ENCODE measurements at places on chromosomes 6 and 20.

- DNase-seq = no peak
Observed at GRCh38 chr6:57216235-57217101, 5.6 kb downstream of the RAB23 start.

DNA sequence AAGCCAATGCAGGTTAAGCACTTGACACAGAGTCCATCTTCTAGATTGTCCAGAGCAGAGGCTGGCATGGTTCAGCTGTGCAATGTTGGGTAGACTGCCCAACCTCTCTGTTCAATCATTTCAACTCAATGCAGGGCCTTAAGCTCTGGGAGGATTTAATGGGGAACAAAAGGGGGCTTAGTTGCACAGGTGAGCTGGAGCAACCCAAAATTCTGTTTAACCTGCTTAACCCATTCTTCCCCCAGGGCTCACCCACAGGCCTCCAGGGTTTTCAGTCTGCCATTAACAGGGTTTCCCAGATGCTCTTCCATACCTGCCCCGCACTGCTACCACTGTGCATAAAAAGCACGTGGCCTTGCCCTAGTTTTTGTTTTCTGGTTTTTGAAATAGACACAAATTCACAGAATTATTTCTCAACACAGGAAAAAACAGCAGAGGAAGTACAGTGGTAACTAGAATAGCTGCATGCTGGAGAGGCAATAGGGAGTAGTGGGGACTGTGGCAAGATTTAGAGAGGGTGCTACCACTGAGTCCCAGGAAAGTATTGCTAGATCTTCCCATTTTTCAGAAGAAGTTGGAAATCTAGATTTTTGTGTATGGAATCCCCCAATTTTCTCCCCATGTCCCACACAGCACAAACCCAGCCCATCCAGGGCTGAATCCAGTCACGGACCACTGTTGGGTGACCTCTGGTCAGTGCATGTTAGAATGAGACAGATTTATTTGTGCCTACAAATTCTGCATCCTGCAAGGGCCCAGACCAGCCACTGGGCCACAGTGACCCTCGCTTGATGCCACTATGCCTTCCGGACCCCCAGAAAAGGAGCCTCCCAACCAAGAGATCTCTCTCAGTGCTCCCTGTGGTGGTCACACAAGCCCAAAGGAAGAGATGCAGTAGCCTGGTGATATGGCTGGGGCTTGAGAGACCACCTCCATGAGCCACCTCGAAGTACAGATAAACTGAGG, 4.6 kb downstream of the PTGIS start:
- no peak for DNase-seq

DNA sequence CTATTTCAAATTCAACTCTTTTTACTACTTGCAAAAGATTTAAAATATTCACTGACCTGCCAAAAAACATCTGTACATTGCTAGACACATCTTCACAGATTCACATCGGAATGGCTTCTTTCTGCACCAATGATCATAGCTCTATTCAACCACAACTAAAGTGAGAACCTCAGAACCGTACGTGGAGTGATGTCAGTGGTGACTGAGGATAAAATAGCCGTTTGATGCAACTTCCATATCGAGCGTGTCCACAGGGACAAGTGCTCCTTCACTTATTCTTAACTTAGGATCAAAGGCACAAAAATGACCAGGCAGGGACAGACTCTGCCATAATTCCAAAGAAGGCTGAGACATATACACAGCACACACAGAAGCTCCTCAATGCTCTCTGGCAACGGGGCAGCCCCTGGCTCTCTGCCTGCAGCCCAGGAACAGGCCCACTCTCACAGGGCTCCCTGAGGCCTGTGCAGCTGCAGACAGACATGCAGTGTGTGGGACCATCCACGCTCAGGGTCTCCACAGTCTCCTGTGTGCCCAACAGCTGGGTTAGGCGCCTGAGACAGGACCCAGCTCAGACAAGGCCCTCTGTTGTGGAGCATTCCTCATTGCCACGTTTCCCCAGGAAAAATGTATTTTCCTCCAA, 22.8 kb downstream of the FYN start:
- DNase-seq = peak; percentile 66

DNA sequence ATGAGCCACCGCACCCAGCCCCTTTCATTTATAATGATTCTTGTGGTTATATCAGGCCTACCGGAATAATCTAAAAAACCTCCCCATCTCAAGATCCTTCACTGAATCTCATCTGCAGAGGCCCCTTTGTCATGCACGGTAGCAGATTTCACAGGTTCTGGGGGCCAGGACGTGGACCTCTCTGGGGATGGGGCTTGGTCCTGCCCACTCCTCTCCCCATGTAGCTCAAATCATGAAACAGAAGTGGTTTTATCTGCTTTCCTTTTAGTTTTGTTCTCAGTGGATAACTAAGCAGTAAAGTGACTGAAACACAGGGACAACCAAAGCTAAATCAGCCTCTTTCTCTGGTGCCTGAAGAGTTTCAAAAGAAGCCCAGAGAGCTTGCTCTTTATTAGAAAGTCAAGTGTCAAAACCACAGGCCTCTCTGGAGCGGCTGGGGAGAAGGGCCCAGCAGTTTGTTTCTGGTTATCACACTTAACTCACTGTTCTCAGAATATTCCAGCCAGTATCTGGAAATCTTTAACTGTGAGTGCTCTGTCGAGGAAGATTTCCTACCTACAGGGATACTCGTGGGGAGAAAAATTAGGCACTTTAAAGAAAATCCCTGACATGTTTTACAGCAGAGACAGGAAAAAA, 60.6 kb upstream of the FAM184A start:
- DNase-seq = peak; percentile 31

- no peak for DNase-seq
Observed at GRCh38 chr6:152119831-152120230, 312.3 kb downstream of the ESR1 start.

DNA sequence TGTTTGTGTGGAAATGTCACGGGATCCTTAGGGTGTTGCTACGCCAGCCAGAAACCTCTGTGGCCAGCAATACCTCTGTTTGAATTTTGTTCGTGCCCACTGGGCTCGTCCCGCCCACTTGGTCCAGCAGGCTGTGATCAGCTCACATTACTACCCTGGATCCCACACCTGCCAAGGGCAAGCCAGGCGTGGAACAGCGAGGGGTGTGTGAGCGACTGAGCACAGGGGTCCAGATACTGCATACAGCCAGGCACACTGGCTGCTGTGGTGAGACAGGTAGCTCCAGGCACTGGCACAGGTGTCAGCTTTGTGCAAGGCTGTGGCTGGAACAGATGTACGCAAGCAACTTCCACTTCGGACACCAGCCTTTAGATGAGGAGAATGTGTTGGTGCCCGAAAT, 718.9 kb downstream of the EPHA7 start:
- no peak for DNase-seq

DNA sequence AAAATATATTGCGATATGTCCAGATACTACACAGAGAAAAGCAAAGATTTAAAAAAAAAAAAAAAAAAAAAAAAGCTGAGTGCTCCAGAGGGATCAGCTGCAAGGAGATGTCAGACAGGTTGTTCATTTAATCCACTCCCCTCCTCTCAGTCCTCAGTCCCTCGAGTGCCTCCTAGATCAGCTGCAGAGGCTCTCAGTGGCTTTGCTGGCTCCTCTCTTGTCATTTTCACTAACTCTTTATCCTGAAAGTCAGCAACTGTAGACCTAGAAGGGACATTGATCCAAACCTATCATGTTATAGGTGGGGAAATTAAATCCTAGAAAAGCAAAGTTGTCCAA, 61.6 kb downstream of the KIAA0319 start:
- no peak for DNase-seq

GRCh38 chr6:156280065-156280464, 497.1 kb upstream of the ARID1B start:
- DNase-seq = peak; percentile 38

DNA sequence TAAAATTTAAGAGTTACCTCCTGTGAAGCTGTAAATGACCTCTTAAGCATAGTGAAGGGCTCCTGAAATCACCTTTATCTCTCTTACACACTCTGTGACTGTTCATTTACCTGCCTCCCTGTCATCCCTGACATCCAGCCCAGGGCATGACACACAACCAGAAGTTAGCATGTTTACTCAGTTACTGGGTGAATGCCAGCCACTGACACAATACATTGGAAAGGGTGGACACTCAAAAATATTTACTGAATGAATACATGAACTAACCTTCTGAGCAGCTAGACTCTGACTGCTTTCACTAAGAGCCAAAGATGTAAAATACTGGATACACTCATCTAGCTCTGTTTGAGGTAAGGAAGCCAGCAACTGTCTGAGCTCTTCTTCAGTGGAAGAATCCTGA, 25.3 kb downstream of the SERAC1 start:
- DNase-seq = no peak

DNA sequence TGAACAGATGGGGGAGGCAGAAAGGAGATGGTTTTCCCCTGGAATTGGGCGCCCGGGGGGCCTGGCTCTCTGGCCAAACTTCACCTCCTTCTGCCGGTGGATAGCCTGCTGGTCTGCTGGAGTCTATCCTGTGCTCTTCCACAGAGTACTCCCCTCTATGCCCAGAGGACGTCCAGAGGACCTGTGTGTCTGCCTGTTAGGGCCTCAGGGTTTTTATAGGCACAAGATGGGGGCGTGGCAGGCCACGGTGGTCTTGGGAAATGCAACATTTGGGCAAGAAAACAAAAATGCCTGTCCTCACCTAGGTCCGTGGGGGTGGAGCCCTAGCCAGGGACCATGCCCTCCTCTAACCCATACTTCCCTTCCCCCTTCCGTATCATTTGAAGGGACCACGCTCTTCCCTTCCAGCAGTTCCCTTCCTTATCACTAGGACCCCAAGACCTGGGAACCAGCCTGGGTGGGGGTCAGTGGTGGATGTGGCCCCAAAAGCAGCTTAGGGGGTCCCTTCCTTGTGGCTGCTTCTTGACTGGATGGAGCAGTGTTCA, 53.6 kb upstream of the ZNF337 start:
- no peak for DNase-seq

GRCh38 chr6:68990317-68990716, 355.2 kb downstream of the ADGRB3 start:
- no peak for DNase-seq

- no peak for DNase-seq
Observed at GRCh38 chr6:158607411-158608170, 37.0 kb downstream of the DYNLT1 start.

DNA sequence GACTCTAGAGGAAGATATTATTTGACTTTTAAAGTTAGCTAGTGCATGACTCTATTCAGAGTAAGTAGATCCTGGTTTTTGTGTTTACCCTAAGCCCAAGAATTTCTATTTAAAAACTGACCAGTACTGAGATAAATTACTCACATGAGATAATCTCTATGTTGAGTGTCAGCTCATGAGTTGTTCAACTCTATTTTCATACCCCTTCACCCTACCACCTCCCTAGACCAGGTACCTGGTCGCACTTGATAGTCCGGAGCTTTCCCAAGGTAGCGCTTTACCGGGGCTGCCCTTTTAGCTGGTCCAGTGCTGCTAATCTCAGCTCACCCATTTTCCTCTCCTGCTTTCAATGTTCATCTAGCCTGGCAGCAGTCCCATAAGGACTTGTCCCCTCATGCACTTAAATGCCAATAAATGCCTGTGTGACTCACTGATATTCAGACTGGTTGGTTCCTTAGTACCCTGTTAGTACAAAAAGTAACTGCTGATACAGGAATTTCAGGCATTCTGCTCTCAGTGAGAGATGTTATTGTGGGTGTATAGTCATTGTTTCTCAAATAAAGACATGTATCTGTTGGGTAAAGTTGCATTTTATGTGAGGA, 503.9 kb downstream of the ADGRB3 start:
- DNase-seq = no peak

DNA sequence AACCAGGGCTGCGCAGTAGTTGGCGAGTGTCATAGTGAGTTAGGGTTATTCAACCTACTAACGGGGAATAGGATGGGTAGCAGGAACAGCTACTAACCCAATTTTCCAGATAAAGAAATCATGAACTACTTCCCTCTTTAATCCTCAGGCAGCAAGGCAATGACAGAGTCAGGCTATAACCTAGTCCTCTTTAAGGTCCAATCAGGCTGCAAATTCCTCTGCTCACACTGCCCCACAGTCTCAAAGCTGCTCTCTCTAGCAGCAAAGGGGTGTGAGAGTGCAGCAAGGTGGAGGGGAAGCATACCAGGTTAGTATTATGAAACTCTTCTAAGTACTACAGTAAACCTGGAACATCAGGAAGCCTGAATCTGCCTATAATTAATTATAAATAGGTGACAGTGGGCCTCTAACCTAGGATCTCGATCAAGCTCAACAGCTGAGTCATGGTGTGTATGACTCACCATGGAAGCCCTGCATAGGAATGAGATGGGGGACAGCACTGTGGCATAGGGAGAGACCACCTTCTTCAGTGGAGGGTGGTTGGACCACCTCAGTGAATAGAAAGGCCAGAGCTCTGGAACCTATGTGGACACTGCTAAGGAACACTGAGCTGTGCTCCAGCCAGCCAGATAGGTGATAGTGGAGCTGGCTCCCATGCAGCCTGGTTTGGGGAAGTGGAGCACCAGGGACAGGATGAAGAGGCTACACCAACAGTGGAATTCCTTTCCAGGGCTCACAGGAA, 7.9 kb downstream of the PEX6 start:
- no peak for DNase-seq

Data from GM12865 (cell line).